ENCODE measurements at places on chromosomes 12 and 14.

DNA sequence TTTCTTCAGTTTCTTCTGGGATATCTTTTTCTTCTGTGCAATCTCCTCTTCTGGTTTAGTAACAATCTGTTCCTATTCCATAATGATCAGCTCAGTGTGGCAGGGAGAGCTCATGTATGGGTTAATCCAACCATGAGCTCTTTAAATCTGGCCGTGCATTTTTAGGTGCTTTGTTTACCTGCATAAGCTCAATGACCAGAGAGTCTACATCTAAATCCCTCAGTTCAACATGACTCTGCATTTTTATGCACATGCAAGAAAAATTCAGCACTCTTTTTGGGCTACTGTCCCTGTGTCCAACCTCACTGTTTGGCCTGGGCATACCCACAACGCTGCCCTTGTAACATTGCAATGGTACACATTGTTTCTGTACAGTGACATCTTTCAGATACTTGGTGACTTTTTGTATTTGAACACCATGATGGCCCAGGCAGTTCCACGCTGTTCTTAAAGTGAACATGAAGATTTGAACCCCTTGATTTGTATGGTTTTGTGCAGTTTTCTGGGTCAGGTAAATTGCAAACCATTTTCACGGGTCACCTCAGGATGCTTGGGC lies 243.3 kb upstream of the SRRM4 start:
- DNase-seq = no peak

- no peak for DNase-seq
Observed at GRCh38 chr12:119071176-119071575, 89.8 kb downstream of the SRRM4 start.

DNA sequence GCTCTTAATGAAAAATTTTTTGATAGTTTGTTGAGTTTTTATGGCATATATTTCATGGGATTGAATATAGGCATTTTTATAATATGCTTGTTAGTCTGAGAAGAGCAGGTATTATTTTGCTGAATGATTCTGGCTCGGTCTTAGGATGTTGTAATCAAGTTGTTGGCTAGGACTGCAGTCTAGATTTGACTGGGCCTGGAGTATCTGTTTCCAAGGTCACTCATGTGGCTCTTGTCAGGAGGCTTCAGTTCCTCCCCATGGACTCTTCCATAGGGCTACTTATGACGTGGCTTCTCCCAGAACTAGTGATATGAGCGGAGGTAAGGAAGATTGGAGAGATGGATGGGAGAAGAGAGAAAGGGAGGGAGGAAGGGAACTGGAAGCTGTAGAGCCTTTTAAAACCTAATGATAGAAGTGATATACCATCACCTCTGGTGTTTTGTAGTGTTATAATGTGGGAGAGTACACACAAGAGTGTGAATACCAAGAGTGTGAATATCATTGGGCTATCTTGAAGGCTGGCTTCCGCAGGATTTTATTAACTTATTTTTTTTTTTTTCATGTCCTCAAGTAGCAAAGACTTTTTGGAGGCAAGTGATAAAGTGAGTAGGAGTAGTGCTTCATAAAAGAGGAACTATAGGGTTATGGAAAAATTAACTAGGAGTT lies 4.4 kb downstream of the MNAT1 start:
- no peak for DNase-seq

GRCh38 chr12:72296389-72296788 lies 24.2 kb downstream of the TRHDE start:
- DNase-seq = no peak

- DNase-seq = no peak
Observed at GRCh38 chr14:22522466-22522957, 66.5 kb downstream of the DAD1 start.

- DNase-seq = no peak
Observed at GRCh38 chr12:109160873-109161272, 44.5 kb downstream of the ACACB start.

DNA sequence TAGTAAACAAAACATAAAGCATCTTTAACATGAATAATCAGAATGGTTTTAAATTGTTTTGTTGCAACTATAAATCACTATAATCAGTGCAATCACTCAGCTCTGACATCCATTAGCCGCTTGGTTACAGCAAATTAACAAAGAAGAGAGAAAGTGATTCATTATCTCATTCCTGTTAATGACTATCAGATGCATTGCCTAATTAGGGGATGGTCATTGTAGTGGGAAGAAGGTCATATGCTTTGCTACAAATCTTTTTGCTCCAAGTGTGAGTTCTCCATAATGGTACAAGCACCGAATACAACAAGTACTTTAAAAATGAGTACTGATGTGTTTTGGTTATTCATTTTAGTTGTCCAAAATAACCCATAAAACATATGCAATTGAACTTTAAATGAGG lies 272.0 kb downstream of the AKAP6 start:
- no peak for DNase-seq

Measured in right forelimb (tissue), 1 donor.